Activated naive CD8-positive, alpha-beta T cell treated with anti-CD3 and anti-CD28 coated beads, Interleukin-2, amount 10 ng/mL, durations not matched to agents 7 days and 5 days (primary cell): ENCODE measurements at places on chromosomes 11 and 22. TPM values are rescaled to one million over a fixed set of nuclear protein-coding genes. Genes with fewer than 3 reads are reported as not detected.

INS gene
- total RNA-seq = not detected

DEUP1 gene
- total RNA-seq = not detected

PHLDB1 gene
- total RNA-seq = 2.7 TPM

KCNK4 gene
- total RNA-seq = not detected

HINFP gene
- 52.4 TPM for total RNA-seq

POU2AF2 gene
- total RNA-seq = not detected

MS4A15 gene
- not detected for total RNA-seq

LUZP2 gene
- total RNA-seq = not detected

MOGAT2 gene
- total RNA-seq = not detected

FREY1 gene
- 3.9 TPM for total RNA-seq

BIK gene
- 1.8 TPM for total RNA-seq

IL10RA gene
- total RNA-seq = 304 TPM

NAALAD2 gene
- not detected for total RNA-seq

C22orf15 gene
- 2.1 TPM for total RNA-seq

MARK2 gene
- total RNA-seq = 60.6 TPM

KDM4E gene
- not detected for total RNA-seq

TCN2 gene
- total RNA-seq = 0.28 TPM

MAP6 gene
- not detected for total RNA-seq

GVQW3 gene
- 4.5 TPM for total RNA-seq

KIRREL3 gene
- total RNA-seq = not detected

LINC01488 gene
- not detected for total RNA-seq

SOX10 gene
- total RNA-seq = not detected

P2RY2 gene
- not detected for total RNA-seq

HORMAD2 gene
- not detected for total RNA-seq

ART1 gene
- total RNA-seq = not detected

TPP1 gene
- total RNA-seq = 120 TPM

MIAT gene
- total RNA-seq = 229 TPM

OR10D3 gene
- total RNA-seq = not detected

JAML gene
- total RNA-seq = 189 TPM

NRGN gene
- total RNA-seq = 4.0 TPM

TLCD5 gene
- total RNA-seq = 0.77 TPM

DDTL gene
- not detected for total RNA-seq

SLN gene
- total RNA-seq = not detected

MAML2 gene
- 18.6 TPM for total RNA-seq
